ENCODE measurements at places on chromosomes 2 and 18.
A peak's percentile ranks its signal among the peaks of the same experiment; 100 is the strongest.

DNA sequence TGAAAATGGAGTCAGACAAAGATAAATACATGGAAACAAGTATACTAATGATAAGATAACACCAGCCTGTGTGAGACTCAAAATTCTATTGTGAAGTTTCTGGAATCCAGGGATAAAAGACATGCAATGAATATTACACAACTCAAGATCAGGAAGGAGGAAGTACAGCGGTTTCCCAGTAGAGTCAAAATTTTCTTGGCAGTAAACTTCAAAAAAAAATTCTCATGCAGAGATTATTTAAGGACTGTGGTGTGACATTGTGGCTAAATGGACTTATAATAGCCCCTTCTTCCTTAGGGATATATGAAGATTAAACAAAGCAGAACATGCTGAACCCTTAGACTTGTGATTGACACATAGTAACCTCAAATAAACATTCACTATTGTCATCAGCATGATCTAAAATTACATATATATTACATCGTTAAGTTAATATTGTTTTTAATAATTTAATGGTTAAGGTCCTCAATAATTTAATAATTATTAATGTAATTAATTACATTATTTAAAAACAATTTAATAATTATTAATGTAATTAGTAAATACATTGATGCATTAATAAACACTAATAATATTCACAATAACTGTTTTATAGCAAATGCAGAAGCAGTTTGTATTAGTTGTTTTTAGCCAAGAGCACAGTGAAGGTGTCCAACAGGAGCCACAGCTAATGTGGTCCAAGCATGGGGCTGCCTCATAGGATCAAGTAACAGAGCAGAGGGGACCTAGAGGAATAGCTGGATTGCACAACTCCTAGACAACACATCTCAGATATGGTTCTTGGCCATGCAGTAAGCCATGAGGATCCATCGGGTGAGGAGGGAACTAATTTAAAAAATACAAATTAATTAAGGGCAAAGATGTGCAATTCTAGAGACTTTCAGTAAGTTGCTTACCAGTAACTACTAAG is 77.3 kb downstream of the POLE4 start:
- no peaks in the 10 kb centered on the region for H3K36me3 ChIP-seq
- H3K4me3 ChIP-seq, result no peak overlapping the region
- H3K27me3 ChIP-seq, result peaks cover 42% of the 10 kb centered on the region
- no peak overlapping the region for H3K27ac ChIP-seq
- DNase-seq, result peak; percentile 21

- no peak for DNase-seq
- no peaks in the 10 kb centered on the region for H3K36me3 ChIP-seq
- no peaks in the 10 kb centered on the region for H3K4me1 ChIP-seq
- no peaks in the 10 kb centered on the region for H3K27me3 ChIP-seq
- H3K27ac ChIP-seq, result no peak overlapping the region
These were observed 5.3 kb downstream of the COL3A1 start for GRCh38 chr2:188979187-188980114.

DNA sequence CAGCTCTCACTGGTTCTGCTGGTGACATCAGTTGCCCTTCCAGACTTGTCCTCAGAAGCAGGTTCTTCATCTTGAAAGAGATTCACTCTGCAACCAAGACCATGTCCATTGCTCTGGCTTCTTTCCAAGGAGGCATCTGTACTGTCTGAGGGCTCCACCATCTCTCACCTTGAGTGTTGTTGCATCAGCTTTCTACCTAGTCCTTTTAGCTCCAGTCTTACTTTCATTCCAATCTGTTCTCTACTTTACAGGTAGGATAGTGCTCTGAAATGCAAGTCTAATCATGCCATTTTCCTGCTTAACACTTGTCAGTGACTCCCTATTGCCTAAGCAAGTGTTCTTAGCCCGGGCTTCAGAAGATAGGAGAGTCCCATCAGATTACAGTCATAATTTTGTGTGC is 117.7 kb downstream of the EN1 start:
- DNase-seq, result no peak
- no peak overlapping the region for H3K4me3 ChIP-seq
- no peaks in the 10 kb centered on the region for H3K27me3 ChIP-seq
- H3K4me1 ChIP-seq, result no peaks in the 10 kb centered on the region
- no peaks in the 10 kb centered on the region for H3K36me3 ChIP-seq

GRCh38 chr2:234291765-234292204 is 205.1 kb downstream of the ARL4C start:
- no peak overlapping the region for H3K27ac ChIP-seq
- peaks cover 37% of the 10 kb centered on the region for H3K4me1 ChIP-seq
- H3K36me3 ChIP-seq, result no peaks in the 10 kb centered on the region
- DNase-seq, result peak; percentile 67

DNA sequence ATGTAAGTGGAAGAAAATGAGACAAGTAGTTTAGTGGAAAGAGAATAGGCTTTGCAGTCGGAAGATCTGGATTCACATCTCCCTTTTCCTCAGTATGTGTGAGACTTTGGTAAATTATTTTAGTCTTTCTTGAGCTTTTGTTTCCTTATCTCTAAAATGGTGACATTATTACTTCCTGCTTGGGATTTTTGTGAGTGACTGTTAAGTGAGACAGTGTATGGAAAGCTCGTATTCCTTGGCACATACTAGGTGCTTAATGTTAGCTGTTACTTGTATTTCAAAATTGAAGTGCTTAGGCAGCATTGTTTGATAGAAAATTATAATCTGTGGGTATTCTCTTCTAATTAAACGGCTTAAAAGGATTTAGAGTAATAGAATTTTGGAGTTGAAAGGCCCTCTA is 2.0 kb downstream of the ZNF638 start:
- H3K4me3 ChIP-seq, result peak overlapping the region; percentile 87
- H3K4me1 ChIP-seq, result peaks cover 28% of the 10 kb centered on the region
- no peak overlapping the region for H3K27ac ChIP-seq
- no peaks in the 10 kb centered on the region for H3K36me3 ChIP-seq
- DNase-seq, result no peak

GRCh38 chr18:24185805-24186204 is 46.9 kb downstream of the CABYR start:
- no peak overlapping the region for H3K4me3 ChIP-seq
- H3K27ac ChIP-seq, result no peak overlapping the region
- DNase-seq, result no peak

All from common myeloid progenitor, CD34-positive (primary cell).